ENCODE measurements at places on chromosomes 13 and 19.

DNA sequence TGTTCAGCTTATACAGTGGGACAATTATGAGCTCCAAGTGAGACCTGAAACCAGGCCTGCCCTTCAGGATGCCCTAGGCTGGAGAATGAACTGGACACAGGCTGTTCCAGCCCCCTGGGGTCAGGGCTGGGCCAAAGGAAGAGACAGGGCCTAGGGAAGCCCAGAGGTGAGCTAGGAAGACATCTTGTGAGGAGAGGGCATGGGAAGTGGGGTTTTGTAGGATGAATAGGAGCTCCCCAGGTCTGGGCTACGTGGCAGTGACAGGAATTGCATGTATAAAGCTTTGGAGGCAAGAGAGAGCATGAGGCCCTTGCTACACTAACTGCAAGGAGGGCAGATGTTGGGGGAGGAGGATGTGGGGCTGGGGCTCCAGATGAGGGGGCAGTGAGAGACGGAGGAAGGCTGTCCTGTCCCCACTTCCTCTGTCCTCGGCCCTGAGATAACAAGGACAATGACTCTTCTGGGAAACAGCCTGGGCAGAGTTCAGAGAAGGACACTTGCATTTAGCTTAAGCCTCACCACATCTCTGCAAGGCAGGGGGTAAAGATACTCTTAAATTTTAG, 1.5 kb upstream of the TBXA2R start:
- DNase-seq = no peak

DNA sequence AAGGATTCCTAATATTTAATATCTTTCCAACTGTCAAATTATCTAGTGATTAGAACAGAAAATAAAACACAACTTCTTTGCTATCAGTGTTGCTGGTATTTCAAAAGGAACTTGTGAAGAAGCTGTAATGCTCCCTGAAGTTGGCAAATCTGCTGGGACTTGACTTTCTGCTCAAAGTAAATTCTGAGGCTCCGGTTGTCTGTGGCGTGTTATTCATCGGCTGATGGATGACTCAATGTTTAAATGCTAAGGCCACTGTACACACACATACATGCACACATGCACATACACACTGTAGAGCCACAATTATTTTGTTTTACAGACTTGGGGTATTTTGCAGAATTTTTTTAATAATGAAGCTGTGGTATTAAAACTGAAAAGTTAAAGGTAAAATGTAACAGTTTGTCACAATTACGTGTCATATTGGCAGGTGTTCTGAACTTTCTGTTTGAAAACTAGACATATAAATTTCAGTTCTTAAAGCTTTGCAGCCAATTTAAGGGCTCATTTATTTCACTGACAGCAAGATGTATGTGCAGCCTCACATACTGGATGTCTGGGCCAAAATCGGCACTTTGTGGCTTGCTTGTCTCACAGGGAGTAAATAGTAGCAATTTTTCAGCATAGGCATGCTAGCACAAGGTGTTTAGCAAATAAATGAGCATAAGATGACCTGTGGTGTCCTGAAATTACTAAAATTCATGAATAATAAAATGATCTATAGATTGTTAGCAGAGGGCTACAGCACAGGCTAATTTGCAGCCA, 1691.7 kb upstream of the PCDH20 start:
- peak; percentile 12 for DNase-seq

DNA sequence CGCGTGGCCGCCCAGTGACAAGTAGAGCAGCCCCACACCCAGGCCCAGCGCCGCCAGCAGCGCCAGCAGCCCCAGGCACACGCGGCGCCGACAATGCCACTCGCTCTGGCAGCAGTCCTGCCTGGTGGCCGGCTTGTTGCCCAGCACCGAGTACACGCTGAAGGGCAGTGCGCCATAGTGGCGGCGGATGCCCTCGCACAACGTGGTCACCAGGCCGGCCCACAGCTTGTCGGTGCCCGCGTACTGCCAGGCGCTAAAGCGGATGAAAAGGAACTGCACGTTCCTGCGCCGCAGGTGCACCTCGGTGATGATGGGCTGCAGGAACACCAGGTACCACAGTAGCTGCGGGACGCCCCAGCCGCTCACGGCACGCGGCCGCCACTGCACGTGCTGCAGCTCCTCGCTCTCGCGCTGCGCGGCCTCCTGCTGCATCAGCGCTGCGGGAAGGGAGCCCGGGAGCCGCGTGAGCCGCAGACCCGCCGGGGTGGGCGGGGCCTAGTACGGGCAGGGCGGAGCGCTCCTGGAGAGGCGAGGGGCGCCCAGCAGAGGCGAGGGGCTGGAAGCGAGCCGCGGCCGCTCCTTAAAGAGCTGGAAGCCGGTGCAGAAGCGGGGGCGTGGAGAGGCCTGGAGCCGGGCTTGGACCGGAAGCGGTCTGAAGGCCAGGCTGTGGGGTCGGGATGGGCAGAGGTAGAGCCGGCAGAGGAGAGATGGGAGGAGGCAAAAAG, 7.3 kb downstream of the NKPD1 start:
- DNase-seq = no peak

DNA sequence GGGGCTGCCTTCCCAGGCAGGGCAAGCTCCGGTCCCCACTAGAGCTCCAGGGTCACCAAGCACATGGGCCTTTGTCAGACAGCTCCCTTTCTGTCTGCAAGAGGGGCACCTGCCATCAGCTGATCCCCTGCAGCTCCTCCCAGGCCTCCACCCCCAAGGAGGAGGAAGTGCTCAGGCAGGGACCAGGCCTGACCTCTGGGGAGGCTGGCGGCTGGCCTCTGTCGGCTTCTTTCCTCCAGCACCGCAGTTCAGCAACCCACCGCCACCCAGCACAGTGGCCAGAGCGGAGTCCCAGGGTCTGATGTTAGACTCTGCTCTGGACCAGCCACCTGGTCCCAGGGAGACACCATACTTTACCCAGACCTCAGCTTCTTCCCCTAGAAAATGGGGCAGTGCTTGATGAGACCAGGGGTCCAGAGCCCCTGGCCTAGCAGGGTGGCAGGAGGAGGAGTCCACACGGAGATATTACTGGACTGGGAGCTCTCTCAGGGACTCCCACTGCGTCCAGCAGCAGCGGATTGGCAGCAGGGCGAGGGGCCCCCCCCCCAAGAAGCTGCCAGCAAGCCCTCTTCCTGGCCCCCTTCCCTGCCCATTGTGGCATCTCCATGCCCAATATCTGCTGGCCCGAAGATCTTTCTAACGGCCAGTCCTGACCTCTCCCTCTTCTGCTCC, 24.1 kb downstream of the NKPD1 start:
- DNase-seq = no peak

GRCh38 chr13:113126265-113127150, 3.9 kb downstream of the F10 start:
- no peak for DNase-seq

DNA sequence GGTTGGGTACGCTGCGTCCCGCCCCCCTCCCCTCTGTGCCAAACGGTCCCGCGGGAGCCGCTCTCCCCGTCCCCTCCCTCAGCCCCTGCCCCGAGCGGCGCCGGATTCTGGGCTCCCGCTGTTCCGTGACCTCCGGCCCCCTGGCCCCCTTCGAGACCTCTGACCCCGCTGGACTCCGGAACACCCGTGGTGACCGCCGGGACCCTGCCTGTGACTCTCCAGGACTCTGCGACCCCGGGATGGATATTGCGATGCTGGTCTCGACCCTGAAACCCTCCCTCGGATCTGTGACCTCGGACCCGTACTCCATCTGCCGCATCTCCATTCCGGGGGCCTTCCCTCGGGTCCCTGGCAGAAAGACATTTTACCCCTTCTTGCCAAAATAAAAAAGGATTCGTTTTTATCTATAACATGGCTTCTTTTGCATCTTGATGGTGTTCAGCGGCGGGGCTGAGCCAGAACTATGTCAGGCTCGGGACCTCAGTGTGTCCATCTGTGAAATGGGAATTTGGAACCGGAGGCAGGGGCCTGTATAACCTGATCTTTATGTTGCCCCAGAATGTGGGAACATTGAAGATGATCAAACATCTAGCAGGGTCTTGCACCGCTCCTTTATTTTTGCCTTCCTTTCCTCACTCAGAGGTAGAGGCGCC, 654 bp upstream of the MEGF8 start:
- no peak for DNase-seq

DNA sequence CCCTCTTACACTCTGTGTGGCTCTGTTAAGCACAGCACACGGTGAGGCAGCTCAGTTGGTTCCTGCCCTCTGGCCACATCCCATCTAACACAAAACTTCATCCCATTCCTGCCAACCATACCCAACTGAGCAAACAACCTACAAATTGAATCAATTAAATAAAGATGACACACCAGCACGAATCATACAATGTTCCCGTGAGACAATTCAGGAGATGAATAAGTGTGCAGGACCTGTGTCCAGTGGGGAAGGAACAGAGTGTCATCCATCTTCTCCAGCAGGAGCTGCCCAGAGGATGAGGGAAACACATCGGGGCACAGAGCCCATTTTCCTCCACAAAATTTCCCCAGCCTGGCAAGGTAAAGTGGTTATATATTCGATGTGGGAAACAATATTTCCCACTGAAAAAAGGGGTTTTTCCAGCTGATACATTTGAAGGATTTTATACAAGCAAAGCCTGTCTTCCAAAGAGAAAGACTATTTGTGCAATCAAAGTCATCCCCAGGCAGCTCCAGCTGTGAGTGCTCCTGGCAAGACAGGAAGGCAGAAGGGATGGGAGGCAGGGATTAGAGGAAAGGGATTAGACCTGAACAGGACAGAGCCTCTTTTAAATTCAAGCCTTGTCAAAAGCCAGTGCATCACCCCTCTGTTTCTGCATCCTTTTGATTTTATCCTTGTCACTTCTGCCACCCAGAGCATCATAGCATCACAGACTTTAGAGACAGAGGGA, 240.2 kb downstream of the LHFPL6 start:
- DNase-seq = no peak

DNA sequence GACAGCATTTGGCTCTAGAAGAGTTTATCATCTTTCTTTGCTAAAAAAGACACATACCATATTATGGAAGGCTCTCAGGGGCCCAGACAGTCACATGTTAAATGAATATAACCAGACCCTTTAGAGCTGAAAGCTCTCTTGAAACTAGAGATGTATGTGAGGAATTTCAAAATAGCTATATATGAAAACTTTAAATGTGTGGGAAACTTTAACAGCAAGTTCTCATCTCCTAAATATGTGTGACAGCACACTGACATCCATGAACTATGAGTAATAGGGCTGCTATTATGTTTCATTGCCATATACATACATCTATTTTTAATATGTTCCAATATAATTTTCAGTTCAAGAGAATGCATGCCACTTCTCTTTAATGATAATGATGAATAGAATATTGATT, 509.5 kb downstream of the GPC6 start:
- DNase-seq = no peak

DNA sequence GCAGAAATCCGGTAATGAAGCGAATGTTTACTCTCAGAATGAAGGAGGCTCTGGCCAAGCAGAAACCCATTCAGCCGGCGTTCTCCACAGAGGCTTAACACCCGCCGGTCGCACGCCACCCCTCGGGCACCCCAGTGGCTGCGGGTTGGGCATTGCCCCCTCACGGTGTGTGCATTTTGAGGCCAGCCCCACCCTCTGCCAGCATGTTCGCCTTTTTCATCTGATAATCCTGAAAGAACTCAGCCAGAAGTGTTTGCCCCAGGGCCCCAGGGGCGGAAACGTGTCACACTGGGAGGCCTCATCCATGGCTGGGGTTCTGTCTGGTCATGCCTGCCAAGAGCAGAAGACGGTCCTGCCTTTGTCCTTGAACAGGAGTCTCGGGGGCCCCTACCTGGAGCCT, 34.2 kb downstream of the COMP start:
- DNase-seq = no peak

DNA sequence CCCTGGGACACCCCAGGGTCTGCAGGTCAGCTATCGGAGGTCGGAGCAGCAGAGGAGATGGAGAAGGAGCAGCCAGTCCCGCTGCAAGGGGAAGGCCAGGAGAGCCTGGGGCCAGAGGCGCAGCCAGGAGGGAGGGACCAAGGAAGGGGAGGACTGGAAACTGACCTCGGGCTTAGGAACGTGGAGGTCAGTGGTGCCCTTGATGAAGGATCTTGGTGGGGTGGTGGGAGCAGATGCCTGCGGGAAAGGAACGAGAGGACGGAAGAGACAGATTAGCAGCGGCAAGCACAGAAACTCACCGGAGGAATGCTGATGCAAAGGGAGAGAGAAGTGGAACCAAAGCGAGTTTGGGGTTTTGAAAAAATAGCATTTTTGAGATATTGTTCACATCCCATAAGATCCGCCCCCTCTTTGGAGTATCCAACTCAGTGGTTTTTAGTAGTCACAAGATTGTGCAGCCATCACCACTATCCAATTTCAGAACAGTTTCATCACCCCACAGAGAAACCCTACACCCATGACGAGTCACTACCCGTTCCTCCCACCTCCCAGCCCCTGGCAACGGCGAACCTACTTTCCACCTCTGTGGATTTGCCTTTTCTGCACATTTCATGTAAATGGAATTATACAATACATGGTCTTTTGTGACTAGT, 22.1 kb downstream of the PLEKHF1 start:
- peak; percentile 97 for DNase-seq

DNA sequence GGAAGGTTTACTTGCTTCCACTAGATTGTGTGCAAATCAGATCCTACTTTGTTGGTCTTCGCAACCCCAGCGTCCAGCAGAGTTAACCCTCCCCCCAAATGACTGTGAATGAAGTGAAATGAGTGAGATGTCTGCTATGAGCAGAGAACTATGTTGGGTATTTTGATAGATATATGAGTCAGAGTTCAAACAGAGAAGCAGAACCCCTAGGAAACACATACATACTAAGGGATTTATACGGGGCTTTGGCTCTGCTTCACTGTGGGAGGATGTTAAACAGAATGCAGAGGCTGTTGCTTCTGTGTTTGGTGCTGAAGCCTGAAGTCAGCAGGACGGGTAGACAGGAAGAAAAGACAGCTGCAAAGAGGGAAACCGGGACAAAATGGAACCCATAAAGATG, 197.0 kb downstream of the MZT1 start:
- no peak for DNase-seq

- no peak for DNase-seq
Measured at GRCh38 chr13:98214008-98214643, 37.1 kb upstream of the RNF113B start.

DNA sequence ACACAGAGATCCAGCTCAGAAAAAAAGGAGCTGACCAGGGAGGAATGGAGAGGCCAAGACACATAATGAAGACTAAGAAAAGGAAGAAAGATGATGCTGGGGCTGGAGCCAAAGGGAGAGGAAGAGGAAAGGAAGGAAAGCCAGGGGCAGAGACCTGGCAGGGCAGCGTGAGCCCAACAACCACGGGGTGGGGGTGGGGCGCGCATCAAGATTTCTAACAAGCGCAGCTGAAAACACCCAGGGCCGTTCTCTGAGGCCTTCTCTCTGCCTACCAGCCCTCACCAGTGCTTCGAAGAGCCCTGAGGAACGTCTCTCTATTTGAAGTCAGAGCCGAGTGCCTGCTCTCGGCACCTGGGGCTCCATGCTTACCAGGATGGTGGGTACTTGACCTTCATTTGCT, 23.6 kb upstream of the POU2F2 start:
- DNase-seq = no peak

Data from astrocyte of the cerebellum (primary cell).